ENCODE measurements at places on chromosomes 7 and 10. TPM values are rescaled to one million over a fixed set of nuclear protein-coding genes. Genes with fewer than 3 reads are reported as not detected.

MALRD1 gene
- 2.3 TPM for total RNA-seq

GRCh38 chr7:2043316-2044039 lies 189.3 kb downstream of the MAD1L1 start:
- DNase-seq: peak; percentile 51

GRCh38 chr10:96417441-96417840 lies 58.6 kb upstream of the OPALIN start:
- no peak for DNase-seq

DNA sequence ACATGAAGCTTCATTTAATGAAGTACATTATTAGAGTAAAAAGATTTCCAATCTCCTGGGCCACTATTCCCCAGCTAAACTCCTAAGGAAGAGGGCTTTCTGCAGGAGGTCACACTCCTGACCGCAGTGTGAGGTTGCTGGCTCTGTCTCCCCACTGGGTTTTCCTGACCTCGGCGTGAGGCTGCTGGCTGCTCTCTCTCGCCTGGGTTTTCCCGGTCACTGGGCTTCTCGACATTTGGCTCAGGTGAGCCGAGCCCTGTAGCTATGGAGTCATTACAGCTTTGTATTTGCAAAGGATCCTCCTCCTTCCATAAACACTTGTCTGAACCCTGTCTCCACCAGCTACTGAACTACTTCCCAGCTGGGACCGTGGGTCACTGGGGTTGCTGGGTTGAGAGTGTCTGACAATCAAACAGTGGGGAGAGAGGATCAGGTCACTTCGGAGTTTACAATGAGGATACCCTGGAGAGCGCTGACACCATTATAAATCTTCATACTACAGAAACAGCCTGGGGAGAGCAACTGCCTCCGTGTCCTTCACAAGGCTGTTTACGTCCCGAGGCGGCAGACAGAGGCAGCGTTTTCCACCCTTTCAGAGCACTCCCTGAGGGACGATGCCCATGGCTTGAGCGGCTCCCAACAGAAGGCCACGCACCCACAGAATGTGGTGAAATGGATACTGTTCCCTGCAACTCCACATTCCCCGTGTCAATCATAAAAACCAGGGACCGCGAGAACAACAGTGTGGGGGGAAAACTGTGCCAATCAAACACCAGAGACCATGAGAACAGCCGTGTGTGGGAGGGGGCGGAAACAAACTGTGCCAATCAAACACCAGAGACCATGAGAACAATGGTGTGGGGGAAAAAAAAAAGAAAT lies 226.2 kb downstream of the ZMYND11 start:
- no peak for DNase-seq

DNA sequence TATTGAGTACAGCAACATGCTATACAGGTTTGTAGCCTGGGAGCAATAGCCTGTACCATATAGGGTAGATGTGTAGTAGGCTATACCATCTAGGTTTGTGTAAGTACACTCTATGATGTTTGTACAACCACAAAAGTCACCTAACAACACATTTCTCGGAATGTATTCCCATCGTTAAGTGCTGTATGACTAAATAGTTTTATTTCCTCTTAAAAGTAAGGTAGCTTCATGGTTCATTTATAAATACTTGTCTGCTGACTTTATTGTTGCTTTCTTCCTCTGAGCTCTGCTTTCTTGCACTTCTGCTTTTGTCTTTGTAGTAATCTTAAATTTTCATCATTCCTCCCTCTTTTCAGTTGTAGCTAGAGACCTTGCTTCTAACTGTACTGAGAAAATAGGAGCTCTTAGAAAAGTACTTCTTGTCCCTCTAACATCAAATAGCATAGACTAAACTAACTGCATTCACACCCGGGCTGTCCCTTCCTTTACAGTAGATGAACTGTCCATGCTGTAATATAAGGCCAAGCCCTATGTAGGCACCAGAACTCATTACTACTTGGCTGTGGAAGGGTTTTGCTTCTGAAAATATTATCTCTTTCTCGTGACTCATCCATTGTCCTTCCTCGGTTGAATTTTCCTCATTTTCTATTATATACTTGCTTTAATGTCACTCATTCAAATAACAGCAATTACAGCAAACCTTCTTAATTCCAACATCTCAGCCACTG lies 55.4 kb upstream of the FAM3C start:
- DNase-seq: no peak

- DNase-seq: no peak
Observed at GRCh38 chr7:5591278-5591874, 167.7 kb upstream of the TNRC18 start.

PLA2G12B gene
- not detected for total RNA-seq

- no peak for DNase-seq
Observed at GRCh38 chr7:117706210-117706609, 167.0 kb downstream of the CTTNBP2 start.

GRCh38 chr10:7788639-7789286 lies 786 bp downstream of the ATP5F1C start:
- DNase-seq: no peak

DNA sequence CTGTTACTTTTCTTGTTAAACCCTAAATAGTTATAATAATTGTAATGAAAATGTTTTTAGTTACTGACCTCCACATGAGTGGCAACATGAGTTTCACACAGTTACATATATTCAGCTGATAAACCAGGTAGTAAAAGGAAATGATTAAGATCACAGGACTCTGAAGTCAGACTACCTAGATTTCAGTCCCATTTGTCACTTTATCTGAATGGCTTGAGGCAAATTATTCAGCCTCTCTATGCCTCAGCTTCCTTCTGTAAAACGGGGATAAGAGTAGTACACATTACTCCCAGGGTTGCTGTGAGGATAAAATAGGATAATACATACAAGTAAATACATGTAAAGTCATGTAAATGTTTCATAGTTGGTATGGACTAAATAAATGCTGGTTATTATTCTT lies 254.3 kb upstream of the LRRTM3 start:
- DNase-seq: no peak

THSD7A gene
- total RNA-seq: 71.7 TPM

GRCh38 chr7:95737828-95738505 lies 34.4 kb upstream of the DYNC1I1 start:
- DNase-seq: no peak

NXPH1 gene
- total RNA-seq: 22.4 TPM

VSTM4 gene
- total RNA-seq: 10.4 TPM

DNA sequence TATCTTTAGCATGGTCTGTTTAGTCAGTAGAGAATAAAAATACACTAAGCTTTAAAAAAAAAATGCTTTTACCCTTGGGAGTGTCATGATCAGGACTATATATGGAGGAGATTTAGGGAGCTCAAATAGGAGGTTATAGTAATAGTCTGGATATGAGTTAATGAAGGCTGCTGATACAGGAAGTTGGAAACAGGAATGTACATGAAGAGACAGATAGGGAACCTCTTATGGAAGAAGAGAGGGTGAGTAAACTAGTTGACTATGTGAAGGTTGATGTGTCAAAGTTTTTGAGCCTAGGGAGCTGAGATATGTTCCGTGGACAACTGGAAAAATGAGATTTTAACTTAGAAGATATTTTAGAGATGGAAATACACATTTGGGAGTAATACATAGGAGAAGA lies 472.0 kb upstream of the FZD8 start:
- no peak for DNase-seq

GRCh38 chr10:14564268-14564744 lies 210.4 kb downstream of the FAM107B start:
- DNase-seq: no peak

ATG9B gene
- 3.9 TPM for total RNA-seq

DNA sequence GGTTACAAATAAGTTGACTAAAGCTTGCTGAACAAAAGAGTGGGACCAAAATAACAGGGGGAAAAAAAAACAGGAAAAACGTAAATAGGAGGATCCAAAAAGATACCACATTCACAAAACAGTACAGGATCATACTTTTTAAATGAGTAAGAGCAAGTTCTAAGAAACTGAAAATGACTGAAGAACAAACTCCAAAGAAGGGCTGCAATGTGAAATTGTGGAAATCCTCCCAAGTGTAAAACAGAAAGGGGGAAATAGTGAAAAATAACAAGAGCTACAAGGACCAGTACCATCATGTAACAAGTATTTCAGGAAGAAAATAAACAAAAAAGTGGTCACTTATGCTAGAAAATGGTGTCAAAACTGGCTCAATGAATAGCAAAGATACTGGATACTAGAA lies 46.3 kb downstream of the PDSS1 start:
- no peak for DNase-seq

OR2A7 gene
- 0.91 TPM for total RNA-seq

- DNase-seq: no peak
Observed at GRCh38 chr7:82998436-82998835, 164.2 kb downstream of the PCLO start.

SFTPA1 gene
- 4.4 TPM for total RNA-seq

LEP gene
- 0.09 TPM for total RNA-seq

GRCh38 chr10:103712898-103713498 lies 142.4 kb downstream of the SH3PXD2A start:
- DNase-seq: peak; percentile 79

- DNase-seq: no peak
Observed at GRCh38 chr10:74373059-74373458, 222.0 kb downstream of the ADK start.

HMX3 gene
- not detected for total RNA-seq

DNA sequence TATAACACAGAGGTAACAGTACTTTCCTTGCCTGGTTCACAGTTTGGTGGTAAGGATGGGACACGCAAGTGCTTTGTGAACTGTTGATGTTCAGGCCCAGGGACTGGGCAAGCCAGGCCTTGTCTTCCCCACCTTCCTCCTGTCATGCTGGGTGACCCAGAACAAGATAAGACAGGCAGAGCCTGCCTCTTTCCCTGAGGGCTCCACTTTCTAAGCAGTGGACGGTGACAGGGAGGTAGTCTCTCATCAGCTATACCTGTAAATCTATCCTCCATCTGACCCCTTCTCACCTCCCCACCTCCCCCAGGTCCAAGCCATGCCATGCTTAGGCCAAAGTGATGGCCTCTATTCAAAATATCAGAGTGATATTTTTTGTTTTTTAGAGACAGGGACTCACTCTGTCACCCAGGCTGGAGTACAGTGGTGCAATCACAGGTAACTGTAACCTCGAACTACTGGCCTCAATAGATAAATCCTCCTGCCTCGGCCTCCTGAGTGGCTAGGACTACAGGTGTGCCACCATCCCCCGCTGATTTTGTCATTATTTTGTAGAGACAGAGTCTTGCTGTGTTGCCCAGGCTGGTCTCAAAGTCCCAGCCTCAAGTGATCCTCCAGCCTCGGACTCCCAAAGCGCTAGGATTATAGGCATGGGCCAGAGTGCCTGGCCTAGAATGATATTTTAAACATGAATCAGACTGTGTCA lies 42.8 kb downstream of the PDLIM1 start:
- no peak for DNase-seq

ARHGAP19 gene
- total RNA-seq: 14.1 TPM

UBTD1 gene
- 2.3 TPM for total RNA-seq

All from cerebellum (tissue), 4 donors.